NCI-H2107 (cell line): ENCODE measurements at places on chromosomes 13 and 19.

- no peak for DNase-seq
These were observed 73.4 kb downstream of the MBNL2 start for GRCh38 chr13:97295283-97296182.

DNA sequence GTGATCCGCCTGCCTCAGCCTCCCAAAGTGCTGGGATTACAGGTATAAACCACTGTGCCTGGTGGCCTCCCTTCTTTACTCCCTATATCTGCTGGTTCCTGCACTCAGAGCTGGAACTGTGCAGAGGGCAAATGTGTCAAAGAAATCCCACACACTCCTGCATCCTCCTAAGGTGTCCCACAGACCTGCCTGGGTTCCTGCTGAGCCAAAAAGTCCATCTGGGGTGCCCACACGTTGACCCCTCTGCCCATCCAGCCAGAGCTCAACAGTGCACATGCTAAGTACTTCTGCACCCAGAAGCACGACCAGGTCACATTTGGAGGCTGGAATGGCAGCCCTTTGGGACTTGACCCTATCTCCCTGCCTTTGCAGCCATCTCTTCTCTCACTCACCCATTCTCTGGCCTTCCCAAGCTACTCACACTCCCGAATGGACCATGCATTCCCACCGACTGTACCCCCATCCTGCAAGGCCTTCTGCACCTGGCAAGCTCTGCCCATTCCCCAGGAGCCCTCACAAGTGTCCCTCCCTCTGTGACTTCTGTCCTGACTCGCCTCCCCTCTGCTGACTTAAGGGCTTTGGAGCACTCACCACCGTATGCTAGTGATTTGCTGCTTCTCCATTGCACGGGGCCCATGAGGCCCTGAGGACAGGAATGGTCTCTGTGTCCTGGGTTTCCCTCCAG lies 152.1 kb downstream of the KCTD15 start:
- DNase-seq = no peak

DNA sequence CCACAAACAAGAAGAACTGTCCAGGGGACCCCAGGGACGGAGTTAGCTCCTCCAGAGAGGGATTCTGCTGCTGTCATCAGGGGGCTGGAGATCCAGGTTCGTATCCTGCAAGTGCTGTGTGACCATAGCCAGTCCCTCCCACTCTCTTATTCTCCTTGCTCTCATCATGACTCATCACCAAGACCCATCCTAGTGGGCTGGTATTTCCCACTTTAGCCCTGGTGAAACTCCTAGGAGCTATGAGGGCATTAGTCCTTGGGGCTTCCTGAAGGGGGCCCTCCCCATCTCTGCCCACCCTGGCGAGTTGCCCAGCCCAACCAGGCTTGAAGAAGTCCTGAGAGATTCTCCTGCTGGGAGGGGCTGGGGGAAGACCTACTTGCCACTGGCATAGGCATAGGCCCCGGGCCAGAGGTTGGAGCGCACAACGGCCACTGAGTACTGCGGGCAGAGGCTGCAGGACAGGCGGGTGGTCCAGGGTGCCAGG lies 7.5 kb upstream of the DMWD start:
- no peak for DNase-seq

DNA sequence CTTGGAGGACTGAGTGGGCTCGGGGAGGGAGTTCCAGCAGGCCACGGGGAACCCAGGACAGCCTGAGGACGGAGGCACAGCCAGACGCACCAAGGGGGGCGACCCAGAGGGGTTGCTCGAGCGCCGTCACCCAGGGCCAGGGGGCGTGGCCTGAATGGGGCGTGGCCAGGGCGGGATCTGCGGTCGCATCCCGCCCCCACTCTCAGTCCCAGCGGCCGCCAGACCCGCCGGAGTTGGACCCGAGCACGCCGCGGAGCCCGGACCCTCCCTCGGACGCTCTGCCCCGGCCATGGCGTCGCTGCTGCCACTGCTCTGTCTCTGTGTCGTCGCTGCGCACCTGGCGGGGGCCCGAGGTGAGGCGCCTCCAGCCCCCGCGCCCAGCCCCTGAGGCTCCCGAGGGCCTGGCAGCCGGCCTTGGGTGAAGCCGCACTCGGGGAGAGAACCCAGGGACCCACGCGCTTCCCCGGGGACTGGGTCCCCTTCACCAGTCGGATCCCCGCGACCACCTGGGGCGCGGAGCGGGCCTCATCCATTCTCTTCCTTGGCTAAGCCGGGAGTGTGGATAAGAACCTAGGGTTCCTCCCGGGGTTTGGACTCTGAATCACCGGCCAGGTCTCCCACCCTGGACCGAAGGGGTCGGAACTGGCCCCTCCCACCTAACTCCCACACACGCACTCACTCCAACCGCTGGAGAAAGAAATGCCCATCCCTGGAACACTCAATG lies at the start of gene CILP2:
CILP2 (plus strand) TSS at position 205 of the 724 bp plus-strand sequence; CDS start at position 290, 85 bp downstream.
- DNase-seq = no peak

DNA sequence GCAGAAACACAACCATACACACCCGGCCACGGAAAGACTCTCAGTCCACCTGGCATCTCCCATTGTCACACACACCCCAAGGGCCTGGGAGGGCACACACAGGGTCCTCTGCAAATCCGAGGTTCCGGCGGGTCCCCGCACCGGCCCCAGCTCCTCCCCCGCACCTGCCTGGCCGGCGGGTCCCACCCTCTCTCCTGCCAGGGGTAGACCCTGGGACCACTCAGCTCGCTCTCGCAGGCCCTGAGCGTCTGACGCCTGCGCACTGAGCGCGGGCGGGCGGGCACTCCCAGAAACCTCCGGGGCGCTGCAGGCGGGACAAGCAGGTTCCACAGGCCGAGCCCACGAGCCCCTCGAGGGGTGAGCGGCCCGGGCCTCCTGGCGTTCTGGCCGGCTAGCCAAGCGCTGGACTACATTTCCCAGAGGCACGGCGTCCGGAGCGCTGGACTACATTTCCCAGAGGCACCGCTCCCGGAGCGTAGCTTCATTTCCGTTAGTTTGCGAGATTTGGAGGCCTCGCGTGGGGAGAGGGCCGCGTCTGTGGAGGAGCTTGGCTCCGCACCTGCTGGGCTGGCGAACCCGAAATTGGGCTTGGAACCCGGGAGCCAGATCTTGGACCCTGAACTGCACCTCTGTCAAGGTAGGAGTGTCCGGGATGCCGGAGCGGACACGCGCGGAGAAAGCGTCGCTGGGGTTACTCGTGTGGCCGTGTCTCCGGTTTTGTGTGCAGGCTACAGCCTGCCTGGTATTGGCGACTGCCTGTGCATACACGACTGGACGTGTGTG lies at the start of gene ZNF420:
ZNF420 (plus strand) TSS at position 500 of the 783 bp plus-strand sequence. CDS start 10,686 bp downstream, outside the sequence.
- peak; percentile 87 for DNase-seq

DNA sequence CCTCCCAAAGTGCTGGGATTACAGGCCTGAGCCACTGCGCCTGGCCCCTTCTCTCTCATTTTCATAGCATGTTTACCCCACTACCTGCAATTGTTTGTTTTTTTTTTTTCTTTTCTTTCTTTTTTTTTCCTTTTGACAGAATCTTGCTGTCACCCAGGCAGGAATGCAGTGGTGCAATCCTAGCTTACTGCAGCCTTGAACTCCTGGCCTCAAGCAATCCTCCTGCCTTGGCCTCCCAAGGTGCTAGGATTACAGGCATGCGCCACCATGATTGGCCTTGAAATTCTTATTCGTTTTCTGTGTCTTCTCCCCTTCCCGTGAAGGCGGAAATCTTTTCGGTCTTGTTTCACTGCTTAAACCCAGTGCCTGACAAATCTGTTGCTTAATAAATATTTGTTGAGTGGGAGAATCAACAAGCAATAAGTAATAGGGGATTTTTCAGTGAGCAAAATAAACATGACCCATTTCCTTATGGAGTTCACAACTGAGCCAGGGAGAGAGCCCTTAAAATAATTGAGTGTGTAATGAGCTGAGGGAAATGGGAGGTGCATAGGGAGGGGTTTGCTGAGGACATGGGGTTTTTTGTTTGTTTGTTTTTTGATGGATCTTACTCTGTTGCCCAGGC lies 1.8 kb upstream of the INSR start:
- DNase-seq = no peak

GRCh38 chr13:44807449-44808034 lies 181.7 kb downstream of the NUFIP1 start:
- DNase-seq = no peak
